Ascending aorta (tissue), 2 donors: ENCODE measurements at places on chromosomes 11 and 22.

DNA sequence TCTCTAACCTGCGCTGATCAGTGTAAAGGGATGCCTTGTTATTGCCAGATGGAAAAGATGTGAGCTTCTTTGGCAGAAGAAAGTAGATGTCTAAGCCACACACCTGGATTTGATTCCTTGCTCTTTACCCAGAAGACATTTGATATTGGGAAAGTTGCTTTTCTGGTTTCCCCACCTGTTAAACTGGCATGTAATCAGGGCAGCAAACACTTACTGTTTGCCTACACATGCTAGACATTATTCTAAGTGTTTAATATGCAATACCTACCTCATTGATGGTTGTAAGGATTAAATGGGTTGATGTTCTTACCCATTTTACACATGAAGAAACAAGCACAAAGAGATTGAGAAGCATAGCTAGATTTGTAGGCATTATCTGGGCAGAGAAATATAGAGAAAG is 16.6 kb downstream of the ASRGL1 start:
- no peak for DNase-seq
- no peaks in the 10 kb centered on the region for H3K27me3 ChIP-seq
- no peak overlapping the region for H3K27ac ChIP-seq
- no peaks in the 10 kb centered on the region for H3K36me3 ChIP-seq
- no peaks in the 10 kb centered on the region for H3K4me1 ChIP-seq

DNA sequence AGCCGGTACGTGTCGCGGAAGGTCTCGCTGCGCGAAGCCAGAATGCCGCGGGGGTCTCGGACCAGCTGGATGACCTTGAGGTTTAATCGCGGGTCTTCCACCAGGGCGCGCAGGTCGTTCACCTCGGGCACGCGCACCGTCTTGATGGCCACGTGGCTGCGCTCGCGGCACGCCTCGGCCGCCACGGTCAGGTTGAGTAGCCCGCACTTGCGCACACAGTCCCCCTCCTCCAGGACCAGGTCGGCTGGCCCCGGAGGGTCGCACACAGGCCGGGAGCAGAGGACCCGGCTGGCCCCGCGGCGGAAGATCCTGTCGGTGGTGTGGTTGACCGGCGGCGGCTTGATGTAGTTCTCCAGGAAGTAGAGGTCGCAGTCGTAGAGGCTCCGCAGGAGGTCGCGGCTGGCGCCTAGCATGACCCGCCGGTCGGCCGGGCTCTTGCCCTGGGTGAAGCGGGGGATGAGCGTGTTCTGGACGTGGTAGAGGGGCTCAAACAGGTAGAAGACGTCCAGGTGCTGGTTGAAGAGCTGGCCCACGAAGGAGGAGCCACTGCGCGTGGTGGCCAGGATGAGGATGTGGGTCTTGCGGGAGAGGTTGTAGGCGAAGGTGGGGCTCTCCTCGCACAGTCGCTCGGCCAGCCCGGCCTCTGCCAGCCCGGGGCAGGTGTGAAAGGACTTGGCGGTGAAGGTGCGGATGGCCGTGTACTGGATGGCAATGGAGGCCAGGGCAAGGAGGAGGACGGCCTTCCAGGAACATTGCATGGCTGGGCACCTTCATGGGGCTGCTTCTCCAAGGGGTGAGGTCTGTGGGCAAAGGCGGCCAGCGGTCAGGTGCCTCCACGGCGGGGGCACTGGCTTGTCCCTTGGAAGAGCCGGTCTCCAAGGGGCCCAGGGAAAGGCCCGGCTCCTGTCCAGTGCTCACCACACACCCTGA is 15.0 kb downstream of the CHST1 start:
- peaks cover 2% of the 10 kb centered on the region for H3K36me3 ChIP-seq
- no peaks in the 10 kb centered on the region for H3K27me3 ChIP-seq
- DNase-seq, result no peak
- H3K4me3 ChIP-seq, result no peak overlapping the region

GRCh38 chr22:46748908-46749675 is 11.0 kb upstream of the CERK start:
- H3K27me3 ChIP-seq, result no peaks in the 10 kb centered on the region
- H3K36me3 ChIP-seq, result no peaks in the 10 kb centered on the region
- H3K4me3 ChIP-seq, result no peak overlapping the region
- H3K27ac ChIP-seq, result no peak overlapping the region
- DNase-seq, result no peak

DNA sequence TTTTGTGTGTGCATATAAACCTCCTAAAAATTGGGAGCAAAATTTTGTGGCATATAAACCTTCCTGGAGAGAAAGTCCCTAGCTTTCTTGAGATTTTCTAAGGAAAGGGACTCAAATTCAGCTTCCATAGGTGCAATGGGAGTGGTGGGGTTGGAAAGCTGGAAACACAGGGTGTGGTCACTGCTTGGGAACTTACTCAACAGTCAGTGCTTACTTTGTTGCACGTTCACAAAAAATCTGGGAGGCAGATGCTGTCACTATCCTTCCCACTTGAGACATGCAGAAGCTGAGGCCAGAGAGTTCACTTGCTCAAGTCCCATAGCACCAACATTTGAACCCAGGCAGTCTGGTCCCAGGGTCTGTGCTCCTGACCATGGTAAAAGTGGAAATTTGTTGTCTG is 3.9 kb upstream of the CATSPERZ start:
- H3K4me1 ChIP-seq, result peaks cover 17% of the 10 kb centered on the region
- no peak overlapping the region for H3K27ac ChIP-seq
- peaks cover 14% of the 10 kb centered on the region for H3K27me3 ChIP-seq
- DNase-seq, result no peak
- H3K36me3 ChIP-seq, result no peaks in the 10 kb centered on the region

DNA sequence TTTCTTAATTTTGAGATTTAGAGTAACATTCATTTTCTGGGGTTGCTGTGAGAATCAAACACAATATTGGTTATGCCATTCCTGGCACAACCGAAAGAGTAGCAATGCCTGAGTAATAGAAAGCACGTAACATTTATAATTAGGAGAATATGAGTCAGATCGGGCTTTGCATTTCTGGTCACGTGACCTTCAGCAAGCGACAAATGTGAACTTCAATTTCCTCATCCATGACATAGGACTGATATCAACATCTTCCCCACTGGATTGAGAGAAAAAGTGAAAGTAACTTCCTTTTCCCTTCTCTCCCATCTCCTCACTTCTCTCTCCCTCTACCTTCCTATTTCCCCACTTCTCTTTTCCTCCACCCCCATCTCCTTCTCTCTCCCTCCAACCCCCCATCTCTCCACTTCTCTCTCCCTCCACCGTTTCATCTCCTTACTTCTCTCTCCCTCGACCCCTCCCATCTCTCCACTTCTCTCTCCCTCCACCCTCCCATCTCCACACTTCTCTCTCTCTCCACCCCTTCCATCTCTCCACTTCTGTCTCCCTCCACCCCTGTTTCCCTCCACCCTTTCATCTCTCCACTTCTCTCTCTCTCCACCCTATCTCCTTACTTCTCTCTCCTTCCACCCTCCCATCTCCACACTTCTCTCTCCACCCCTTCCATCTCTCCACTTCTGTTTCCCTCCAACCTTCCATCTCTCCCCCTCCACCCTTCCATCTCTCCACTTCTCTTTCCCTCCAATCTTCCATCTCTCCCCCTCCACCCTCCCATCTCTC is 33.5 kb upstream of the CAT start:
- H3K4me3 ChIP-seq, result no peak overlapping the region
- H3K4me1 ChIP-seq, result no peaks in the 10 kb centered on the region
- DNase-seq, result no peak
- H3K36me3 ChIP-seq, result no peaks in the 10 kb centered on the region

GRCh38 chr11:46039990-46040389 is 81.3 kb downstream of the PHF21A start:
- H3K36me3 ChIP-seq, result no peaks in the 10 kb centered on the region
- no peaks in the 10 kb centered on the region for H3K27me3 ChIP-seq
- no peak for DNase-seq

DNA sequence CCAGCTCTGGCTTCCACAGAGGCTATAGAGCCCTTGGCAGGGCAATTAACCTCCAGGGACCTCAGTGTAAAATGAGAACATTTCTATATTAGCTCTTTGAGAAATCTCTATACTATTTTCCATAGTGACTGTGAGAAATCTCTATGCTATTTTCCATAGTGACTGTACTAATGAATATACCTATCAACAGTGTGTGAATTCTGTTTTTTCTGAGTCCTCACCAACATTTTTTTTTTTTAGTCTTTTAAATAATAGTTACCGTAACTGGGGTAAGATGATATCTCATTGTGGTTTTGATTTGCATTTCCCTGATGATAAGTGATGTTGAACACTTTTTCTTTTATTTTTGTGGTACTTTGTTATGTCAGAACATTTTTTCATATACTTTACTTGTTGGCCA is 7.0 kb upstream of the MTNR1B start:
- H3K36me3 ChIP-seq, result no peaks in the 10 kb centered on the region
- H3K4me3 ChIP-seq, result no peak overlapping the region
- H3K27me3 ChIP-seq, result no peaks in the 10 kb centered on the region
- no peaks in the 10 kb centered on the region for H3K4me1 ChIP-seq
- H3K27ac ChIP-seq, result no peak overlapping the region

DNA sequence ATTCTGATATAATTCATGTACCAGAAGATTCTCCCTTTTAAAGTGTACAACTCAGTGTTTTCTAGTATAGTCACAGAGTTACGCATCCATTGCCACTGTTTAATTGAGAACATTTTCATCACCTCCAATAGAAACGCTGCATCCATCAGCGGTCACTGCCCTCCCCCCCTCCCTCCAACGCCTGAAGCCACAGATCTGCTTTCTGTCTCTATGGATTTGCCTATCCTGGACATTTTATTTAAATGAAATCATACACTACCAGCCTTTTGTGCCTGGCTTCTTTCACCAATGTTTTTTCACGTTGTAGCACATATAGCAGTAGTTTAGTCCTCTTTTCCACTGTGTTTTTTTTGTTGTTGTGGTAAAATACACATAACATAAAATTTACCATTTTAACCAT is 22.8 kb downstream of the TCP11L1 start:
- H3K4me1 ChIP-seq, result no peaks in the 10 kb centered on the region
- no peak for DNase-seq
- no peak overlapping the region for H3K27ac ChIP-seq
- peaks cover 63% of the 10 kb centered on the region for H3K36me3 ChIP-seq
- H3K4me3 ChIP-seq, result no peak overlapping the region

DNA sequence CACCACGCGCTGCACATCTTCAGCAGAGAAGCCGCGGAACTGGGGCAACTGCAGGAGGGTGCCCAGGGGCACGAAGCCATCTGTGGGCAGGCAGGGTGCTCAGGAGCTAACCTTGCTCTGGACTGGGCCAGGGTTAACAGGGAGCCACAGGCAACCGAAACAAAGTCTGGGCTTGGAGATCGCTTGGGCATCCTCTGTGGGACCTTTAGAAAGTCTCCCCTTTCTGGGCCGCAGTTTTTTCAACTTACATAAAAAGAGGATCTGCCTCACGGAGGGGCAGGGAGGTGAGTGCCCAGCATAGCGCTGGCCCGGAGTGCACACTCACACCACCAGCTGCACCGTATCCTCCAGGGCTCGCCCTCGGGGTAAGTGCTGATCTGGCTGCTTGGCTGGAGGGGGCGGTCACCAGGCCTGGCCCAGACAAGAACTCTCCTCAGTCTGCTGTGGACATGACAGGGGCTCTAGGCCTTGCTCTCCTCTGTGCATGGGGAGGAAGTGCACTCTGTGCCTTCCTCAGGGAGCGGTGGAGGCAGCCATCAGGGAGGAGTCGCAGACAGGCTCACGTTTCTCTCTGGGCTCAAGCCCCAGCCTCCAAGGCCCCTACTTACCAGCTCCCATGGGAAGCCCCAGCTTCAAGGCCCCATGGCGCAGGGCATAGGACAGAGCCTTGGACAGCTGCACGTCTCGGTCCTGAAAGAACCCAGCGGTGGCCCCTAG is 937 bp downstream of the TRPT1 start:
- peak overlapping the region; percentile 77 for H3K4me3 ChIP-seq
- H3K27me3 ChIP-seq, result no peaks in the 10 kb centered on the region
- peaks cover 7% of the 10 kb centered on the region for H3K4me1 ChIP-seq
- DNase-seq, result peak; percentile 63

GRCh38 chr11:74102321-74102720 is 68.5 kb downstream of the C2CD3 start:
- H3K4me3 ChIP-seq, result no peak overlapping the region
- no peak overlapping the region for H3K27ac ChIP-seq
- H3K36me3 ChIP-seq, result peaks cover 57% of the 10 kb centered on the region
- no peak for DNase-seq
- no peaks in the 10 kb centered on the region for H3K4me1 ChIP-seq
- H3K27me3 ChIP-seq, result no peaks in the 10 kb centered on the region

GRCh38 chr11:13862845-13863392 is 99.6 kb upstream of the SPON1 start:
- DNase-seq, result no peak
- no peak overlapping the region for H3K4me3 ChIP-seq
- no peaks in the 10 kb centered on the region for H3K4me1 ChIP-seq
- H3K36me3 ChIP-seq, result no peaks in the 10 kb centered on the region

DNA sequence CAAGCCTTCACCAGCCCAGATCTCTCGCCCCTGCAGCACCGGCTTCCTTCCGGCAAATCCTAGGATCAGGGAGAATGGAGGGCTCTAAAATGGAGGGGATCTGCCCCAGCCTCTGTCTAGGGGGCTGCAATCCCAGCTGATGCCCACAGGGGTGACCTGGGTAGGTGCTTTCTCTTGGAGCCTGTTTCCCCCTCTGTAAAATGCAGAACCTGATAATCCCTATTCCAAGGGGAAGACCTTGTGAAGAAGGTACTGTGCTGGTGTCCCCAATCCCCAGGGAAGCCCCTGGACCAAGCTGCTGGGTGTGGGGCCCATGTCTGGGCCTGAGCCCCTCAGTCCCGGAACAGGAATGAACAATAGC is 2.8 kb downstream of the EMID1 start:
- no peak overlapping the region for H3K4me3 ChIP-seq
- no peak for DNase-seq
- H3K36me3 ChIP-seq, result no peaks in the 10 kb centered on the region
- no peaks in the 10 kb centered on the region for H3K27me3 ChIP-seq
- no peak overlapping the region for H3K27ac ChIP-seq
- H3K4me1 ChIP-seq, result no peaks in the 10 kb centered on the region

GRCh38 chr11:59756558-59756840 is 1.3 kb downstream of the STX3 start:
- H3K4me1 ChIP-seq, result peaks cover 9% of the 10 kb centered on the region
- no peak for DNase-seq
- peak overlapping the region; percentile 97 for H3K27ac ChIP-seq
- H3K4me3 ChIP-seq, result no peak overlapping the region
- no peaks in the 10 kb centered on the region for H3K36me3 ChIP-seq
- H3K27me3 ChIP-seq, result no peaks in the 10 kb centered on the region

DNA sequence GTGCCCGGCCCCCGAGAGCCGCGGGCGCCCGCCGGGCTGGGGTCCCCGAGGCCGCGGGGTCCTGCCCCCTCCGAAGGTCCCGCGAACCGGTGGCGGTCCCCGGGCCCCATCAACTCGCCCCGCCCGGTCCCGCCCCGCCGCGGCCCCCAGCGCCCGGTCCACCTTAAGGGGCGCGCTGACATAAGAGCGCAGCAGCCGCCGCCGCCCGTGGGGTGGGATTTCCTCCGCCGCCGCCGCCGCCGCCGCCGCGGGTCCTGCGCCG is at the start of gene ZDHHC8:
Gene ZDHHC8 (plus strand): TSS at position 208 of the 262 bp plus-strand sequence. CDS start 144 bp downstream, outside the sequence.
- no peak for DNase-seq
- peak within 1 kb of the TSS; percentile 90 for H3K27ac ChIP-seq
- no peaks in the 10 kb centered on the region for H3K27me3 ChIP-seq
- peaks cover 41% of the 10 kb centered on the region for H3K4me1 ChIP-seq
